ENCODE measurements at places on chromosomes 16 and 17.
A peak's percentile ranks its signal among the peaks of the same experiment; 100 is the strongest.

GRCh38 chr16:22054847-22055590 lies 37.3 kb upstream of the VWA3A start:
- no peak for DNase-seq

- DNase-seq, result no peak
Observed at GRCh38 chr17:17702449-17703139, 21.3 kb downstream of the RAI1 start.

DNA sequence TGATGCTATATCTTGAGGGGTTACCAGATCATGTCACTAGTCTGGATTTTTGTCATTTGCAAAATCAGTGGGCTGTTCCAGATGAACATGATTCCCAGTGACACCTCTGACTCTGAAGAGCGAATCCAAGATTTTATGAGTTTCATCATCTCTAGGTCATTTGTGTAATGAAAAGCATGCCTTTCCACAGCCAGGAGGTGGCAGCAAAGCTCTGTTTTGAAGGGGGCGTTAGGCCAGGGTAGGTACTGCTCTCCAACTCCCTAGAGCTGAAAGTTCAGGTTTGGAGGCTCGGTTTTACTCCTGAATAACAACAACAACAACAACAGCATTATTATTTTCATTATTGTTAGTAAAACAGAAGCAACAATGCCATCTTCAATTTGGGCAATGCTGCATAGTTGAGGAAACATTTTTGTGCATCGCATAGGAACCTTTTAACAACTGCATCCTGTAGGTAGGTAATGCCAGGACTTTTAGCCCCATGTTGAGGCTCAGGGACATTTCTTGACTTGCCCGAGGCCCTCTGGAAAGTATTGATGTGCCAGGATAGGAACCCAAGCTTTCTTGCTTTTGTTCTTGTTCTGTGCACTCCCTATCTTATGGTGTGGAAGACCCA lies 77.0 kb downstream of the MYH13 start:
- DNase-seq, result peak; percentile 16

GRCh38 chr16:11224894-11225676 lies 30.9 kb downstream of the SOCS1 start:
- peak; percentile 86 for DNase-seq

GRCh38 chr16:50804290-50804907 lies 62.5 kb downstream of the CYLD start:
- no peak for DNase-seq

DNA sequence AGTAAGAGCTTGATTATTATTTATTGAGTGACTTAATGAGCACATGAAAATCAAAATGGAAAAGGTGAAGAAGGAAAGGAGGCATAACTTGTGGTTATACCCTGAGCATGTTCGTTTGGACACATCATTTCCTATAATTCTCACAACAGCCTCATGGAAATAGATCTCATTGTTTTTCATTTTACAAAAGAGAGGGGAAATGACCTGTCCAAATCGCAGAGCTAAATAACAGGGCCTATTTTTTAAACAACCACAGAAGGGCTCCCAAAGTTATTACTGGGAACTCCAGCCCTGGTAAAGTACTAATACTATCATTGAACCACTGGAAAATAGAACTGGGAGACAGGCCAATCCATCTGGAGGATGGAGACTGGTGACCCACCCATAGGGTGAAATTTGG lies 317.7 kb upstream of the C16orf82 start:
- DNase-seq, result no peak

DNA sequence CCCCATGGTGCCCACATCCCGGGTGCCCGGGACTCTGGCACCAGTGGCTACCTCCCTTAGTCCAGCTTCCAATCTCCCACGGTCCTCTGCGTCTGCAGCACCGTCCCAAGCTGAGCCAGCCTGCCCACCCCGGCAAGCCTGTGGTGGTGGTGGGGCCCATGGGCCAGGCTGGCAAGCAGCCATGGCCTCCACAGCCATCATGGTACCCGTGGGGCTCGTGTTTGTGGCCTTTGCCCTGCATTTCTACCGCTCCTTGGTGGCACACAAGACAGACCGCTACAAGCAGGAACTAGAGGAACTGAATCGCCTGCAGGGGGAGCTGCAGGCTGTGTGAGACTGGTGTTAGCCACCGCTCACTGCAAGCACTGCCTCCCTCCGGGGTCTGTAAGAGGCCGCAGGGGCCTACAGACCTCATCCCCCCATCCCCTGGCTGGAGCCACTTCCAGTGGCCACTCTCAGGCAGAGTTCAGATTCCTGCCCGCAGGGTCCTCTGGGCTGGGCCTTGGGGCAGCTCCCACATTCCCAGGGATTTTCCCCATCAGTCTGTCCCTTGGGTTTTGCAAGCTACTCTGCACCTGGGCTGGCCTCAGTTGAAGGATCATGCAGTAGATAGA lies 3.9 kb upstream of the SETD1A start:
- DNase-seq, result peak; percentile 74

DNA sequence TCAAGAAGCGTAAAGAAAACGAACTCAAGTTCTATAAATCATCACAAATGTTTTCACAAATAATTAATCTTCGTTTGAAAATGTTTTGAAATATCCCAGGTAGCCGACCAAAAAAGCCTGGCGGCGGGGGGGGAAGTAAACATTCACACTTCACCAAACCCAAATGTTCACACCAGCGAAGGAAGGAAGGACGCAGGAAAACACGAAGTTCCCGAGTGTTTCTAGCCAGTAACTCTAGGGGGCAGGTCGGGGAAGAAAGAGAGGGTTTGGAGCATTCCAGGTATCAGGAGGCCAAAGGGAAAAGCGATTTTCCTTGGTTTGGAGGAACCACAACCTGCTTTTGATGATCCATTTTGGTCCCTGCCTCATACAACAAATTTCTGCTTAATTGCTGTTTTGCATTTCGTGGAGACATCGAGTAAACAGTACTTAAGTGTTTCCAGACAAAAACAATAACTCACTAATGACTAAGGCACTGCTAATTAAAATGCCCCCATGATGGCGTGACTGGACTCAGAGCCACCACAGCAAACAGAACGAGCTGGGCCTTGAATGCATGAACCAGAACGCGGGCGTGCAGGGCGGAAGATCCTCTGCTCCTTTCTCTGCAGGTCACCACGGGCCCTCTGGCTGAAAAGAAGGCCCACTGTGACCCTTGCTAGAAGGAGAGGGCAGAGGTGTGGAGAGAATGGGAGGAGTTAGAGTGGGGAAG lies 16.6 kb downstream of the ZFHX3 start:
- no peak for DNase-seq

DNA sequence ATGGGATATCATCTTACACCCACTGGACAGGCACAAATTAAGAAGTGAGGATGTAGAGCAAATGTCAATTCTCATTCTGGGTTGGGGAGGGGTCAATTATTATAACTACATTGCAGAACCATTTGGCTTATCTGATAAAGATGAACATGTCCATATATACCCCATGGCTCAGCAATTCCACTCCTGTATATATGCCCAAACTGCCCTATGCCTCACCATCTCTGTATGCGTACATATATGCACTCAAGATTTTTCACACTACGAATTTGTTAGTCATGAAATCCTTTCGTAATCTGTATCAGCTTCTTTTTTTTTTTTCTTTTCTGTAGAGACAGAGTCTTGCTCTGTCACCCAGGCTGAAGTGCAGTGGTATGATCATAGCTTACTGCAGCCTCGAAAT lies 20.8 kb upstream of the CNEP1R1 start:
- DNase-seq, result no peak

- DNase-seq, result no peak
Observed at GRCh38 chr17:29151567-29151966, 28.6 kb downstream of the MYO18A start.

DNA sequence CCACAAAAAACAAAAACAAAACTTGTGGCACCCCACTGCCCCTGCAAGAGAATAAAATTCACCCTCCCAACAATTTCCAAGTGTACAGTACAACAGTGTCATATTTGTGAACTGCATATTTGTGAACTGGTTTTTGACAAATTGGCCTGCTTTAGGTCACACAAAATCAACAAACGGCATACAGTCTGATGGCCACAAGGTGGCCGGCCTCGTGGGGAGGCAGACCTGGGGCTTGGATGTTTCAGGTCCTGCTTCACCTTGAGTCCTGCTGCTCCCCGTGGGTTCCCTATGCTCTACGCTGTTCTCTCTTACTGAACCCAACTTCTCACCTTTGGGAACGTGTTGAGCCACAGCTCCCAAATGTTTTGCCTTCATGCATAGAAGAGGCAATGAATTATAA lies 102.2 kb downstream of the CDK5R1 start:
- no peak for DNase-seq

DNA sequence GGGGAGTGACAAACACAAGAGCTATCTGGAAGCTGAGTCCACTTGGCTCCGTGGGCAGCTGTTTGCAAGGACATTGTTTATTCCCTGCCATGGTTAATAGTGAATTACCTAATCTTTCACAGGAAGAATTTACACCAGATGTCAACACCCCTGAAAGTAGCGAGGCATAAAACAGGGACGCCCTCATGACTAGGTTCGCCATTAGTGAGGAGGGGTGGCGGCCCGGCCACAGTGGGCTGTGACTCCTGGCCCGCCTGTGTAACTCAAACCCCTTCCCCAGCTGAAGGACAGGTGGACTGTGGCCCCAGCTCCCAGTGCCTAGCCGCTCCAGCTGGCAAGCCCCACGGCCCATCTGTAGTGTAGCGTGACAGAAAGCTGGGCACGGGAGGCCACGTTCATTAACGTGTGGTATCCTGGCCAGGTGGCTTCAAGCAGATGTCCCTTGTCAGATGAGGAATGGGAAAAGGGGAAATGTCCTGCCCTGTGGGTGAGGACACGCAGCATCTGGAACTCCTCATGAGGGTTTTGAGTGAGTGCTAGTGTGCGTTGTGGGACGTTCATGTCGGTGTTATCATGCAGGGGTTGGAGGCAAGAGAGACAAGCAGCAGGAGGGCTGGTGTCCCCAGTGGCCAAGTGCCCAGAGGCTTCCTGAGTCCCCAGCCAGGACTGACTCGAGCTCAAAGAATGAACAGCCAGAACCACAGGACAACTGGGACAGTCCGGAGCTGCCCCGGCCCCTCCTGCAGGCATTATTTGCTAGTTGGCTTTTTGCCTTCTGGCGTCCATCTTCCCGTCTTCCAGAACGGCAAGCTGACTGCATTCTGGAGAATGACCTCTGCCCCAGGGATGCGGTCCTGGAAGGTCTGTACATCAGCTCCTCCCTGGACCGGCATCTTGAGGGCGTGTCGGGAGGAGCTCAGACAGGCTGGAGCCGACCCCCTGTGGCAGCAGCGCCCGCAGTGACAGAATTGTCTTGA lies 19.2 kb downstream of the KDM8 start:
- no peak for DNase-seq

DNA sequence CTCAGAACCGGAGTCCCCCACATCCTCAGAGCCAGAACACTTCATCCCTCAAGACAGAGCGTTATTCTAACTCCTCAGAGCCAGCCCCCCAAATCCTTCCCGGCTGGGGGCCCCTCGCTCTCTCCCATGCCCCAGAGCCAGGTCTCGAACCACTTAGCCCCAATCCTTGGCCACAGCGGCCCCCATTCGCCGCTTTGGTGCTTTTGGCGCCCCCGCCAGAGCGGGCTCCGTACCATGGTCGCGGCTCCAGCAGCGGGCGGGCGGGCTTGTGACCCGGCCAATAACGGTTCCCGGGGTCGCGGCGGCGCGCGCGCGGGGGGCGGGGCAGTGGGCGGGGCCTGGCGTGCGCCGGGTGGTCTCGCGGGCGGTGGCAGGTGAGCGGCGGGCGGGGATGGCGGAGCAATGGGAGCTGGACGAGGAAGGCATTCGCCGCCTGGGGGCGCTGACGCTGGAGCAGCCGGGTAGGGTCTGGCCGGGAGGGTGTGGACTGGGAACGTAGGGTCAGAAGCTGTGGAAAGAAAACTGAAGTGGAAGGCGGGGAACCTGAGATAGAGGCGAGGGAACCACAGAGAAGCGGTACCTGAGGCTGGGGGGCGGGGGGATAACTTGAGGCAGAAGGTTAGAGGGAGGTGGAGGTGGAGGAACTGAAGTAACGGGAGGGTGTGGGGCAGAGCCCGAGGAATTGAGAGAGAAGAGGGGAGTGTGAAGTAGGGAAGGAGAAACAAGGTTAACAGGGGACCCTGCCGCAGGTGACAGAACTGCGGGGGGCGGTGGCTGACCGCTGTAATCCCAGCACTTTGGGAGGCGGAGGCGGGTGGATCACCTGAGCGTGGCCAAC lies at the start of the genes KCTD19 and LRRC36:
Gene KCTD19, minus strand, starts transcription at position 270 of the 838 bp plus-strand sequence. Its CDS starts 34 bp downstream, at position 236.
Gene LRRC36, plus strand, starts transcription at position 344 of the 838 bp plus-strand sequence. Its CDS starts 48 bp downstream, at position 392.
- peak; percentile 62 for DNase-seq

DNA sequence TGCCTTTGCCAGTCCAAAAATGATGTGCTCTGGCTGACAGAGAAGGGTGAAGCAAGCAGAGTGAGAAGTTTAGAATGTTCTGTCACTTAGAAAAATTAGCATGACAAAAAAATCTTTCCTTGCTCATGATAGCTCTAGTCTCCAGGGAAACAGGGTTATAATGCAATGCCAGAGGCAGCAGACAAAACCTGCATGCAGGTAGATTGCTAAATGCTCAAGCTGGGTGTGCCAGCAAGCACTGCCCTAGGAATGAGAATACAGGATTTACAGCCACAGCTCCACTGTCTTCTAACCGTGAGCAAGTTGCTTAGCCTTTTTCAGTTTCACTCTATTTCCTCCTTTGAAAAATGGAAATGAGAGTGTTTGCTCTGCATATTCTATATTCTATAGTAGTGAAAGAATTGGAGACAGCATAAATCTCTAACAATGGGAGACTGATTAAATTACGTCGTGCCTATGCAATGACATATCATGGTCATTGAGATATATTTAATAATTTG lies 516.6 kb upstream of the C16orf82 start:
- no peak for DNase-seq

DNA sequence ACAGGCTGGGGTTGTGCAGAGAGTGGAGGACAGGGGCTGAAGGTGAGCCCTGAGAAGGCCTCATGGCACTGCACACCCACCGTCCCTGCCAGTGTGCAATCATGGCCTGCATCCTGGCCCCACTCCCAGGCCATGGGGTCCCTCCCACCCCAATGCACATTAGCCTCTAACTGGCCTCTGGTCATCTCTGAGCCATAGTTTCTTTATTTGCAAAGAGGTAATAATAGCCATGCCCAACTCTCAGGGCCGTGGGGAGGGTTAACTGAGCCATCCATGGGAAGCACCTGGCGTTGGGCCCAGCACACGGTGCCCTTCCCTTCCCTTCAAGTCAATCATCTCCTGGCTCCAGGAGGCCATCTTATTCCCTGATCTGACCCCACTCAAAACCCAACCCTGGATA lies 10.8 kb upstream of the ITGA3 start:
- DNase-seq, result no peak

DNA sequence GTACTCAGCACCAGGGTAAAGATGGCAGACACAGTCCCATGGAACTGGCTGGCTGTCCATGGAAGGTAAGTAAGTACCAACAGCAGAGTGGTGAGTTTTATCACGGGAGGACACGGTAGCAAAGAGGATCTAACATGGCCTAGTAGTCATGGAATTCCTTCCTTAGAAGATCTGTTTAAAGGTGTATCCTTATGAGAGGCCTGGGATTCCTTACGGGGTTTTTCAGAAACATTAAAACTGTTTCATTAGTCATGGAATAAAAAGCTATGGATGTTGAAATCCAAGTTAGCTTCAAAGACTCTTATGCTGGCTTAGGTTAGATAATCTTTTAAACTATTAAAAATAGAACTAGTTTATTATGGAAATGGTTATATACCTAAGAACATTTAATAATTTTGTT lies 7.4 kb downstream of the FTO start:
- no peak for DNase-seq
